ENCODE measurements at places on chromosomes 12 and 14.

GRCh38 chr12:43100231-43100630 lies 451.8 kb downstream of the ADAMTS20 start:
- DNase-seq, result no peak

- DNase-seq, result no peak
These were observed 28.2 kb upstream of the AMIGO2 start for GRCh38 chr12:47107926-47108325.

DNA sequence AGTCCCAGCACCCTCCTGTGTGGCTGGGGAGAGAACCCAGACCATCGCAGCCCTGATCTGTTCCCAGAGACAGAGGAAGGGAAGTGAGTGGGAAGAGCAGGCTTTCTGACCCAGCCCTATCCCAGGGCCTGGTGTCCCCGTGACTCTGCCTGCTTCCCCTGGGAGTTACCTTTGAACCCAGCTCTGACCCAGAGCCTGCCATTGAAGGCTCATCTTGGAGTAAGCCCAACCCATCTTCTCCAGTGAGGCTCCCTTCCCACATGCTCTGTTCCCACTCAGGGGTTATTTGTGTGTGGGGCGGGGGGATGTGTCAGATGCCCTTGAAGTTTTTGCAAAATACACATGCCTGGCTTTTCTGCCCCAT lies 6.0 kb downstream of the TMEM63C start:
- no peak for DNase-seq

DNA sequence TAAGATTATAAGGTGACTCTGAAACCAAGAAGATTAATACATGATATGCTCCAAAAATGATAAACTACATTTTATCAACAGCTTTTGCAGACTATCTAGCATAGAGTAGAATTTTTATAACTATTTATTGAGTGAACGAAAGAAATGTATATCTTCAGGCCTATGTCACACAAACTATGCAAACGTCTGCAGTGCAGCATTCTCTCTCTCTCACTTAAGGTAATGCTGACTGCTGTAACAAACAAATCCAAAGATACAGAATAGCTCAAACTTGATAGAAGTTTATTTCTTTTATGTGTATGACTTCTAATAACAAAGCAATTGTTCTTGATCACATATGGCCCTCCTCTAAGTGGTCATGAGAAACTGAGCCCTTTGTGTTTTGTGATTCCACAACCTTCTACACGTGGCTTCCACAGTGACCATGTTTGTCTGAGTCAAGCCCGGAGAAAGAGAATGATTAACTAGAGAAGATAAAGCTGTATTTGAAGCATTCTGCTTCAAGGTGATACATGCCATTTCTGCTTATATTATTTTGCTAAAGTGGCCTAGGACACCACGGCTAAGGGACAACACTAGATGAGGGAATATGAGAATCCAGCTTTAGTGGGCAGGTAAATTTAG lies 1352.7 kb upstream of the TMEM132C start:
- DNase-seq, result no peak

- DNase-seq, result no peak
These were observed 348.5 kb upstream of the MDGA2 start for GRCh38 chr14:48023881-48024280.

GRCh38 chr12:47356129-47356700 lies 276.5 kb upstream of the AMIGO2 start:
- no peak for DNase-seq

GRCh38 chr12:116687888-116688287 lies 50.0 kb downstream of the SPRING1 start:
- DNase-seq, result no peak

- no peak for DNase-seq
These were observed 31.1 kb downstream of the METAP2 start for GRCh38 chr12:95505039-95505438.

DNA sequence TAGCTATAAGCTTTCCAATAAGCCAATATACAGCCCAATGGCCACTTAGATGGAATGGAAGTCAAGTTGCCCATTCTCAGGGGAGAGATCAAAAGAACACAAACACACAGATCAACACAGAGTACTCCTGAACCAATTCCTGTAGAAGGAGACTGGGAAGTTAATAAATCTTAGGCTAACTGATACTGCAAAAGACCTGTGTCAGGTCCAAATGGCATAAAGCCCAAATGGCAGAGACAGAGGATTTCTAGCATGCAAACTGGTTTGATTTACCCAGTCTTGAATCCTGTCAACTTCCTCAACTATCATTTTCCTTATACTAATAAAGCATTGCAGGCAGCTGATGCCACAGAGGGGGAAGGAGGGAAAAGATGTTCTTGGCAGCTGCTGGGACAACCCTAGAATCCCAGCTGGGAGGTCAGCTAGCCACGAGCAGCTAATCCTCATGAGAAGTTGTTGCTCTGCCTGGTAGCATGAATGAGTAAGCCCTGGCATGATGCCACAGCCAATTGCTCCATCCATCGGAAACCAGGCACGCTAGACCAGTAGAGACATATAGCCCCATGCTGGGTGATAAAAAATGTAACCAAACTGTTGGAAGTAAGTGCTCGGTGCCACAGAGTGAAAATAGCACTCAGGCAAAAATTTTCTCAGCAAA lies 26.2 kb downstream of the ANG start:
- DNase-seq, result no peak

DNA sequence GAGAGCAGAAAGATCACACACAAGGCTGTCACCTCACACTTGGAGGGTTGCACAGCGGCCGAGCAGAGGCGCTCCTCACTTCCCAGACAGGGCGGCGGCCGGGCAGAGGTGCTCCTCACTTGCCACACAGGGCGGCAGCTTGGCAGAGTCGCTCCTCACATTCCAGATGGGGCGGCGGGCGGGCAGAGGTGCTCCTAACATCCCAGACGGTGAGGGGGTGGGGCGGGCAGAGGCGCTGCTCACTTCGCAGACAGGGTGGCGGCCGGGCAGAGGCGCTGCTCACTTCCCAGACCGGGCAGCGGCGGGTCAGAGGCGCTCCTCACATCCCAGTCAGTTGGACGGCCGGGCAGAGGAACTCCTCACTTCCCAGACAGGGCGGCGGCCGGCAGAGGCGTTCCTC lies 9.1 kb downstream of the TMBIM4 start:
- no peak for DNase-seq

- DNase-seq, result no peak
These were observed 2.0 kb downstream of the AQP6 start for GRCh38 chr12:49974677-49975317.

- DNase-seq, result no peak
These were observed 3.0 kb upstream of the PIGH start for GRCh38 chr14:67602995-67603545.

- no peak for DNase-seq
These were observed 234.3 kb upstream of the PLEKHG7 start for GRCh38 chr12:92468358-92469020.

- no peak for DNase-seq
These were observed 742.7 kb downstream of the VRK1 start for GRCh38 chr14:97539884-97540283.

DNA sequence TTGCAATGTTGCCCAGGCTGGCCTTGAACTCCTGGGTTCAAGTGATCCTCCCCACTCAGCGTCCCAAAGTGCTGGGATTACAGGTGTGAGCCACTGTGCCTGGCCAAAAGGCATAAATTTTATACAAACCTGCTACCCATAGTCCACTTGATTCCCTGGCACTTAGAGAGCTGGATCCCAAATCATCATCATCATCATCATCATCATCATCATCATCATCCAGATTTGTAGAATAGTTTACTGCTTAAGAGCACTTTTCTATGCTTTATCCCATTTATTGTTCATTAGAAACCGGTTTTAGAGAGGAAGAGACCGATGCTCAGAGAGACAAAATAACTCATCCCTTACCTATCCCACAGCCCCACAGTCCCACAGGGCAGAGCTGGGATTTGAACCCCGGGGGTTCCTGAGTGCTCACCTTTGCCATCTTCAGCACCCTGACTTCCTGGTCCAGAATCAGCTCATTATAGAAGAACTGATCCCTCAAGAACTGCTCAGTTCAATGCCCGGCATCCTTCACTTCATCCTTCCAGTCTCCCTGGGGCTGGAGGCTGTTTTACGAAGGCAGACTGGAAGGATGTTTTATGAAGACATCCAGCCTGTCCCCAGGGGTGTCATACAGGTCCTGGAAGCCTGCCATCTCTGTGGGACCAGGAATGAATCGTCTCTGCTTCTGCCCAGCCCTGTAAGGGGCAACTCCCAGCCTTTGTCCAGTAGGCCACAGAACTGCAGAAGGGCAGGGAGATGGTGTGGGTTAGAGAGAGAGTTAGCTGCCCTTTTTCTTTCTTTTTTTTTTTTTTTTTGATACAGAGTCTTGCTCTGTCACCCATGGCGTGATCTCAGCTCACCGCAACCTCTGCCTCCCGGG lies 20.2 kb upstream of the OASL start:
- DNase-seq, result no peak

DNA sequence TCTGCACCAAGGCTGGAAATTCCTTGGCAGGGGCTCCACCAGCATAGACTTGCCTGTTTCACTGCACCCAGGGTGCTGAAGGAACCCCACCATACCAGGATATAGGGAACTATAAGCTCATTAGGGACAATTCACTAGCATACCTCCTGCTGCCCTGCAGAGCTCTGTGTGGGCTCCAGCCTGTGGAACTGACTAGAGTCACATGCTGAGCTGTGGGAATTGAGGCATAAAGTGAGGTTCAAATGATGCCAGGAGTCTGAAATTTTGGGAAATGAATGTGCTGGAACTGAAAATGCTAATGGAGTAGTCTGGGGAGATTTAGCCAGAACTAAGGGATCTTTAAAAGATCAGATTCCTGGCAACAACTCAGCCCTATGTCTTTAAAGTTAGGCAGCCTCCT lies 7.3 kb upstream of the EMP1 start:
- DNase-seq, result no peak

GRCh38 chr12:111313833-111314259 lies 55.0 kb downstream of the PHETA1 start:
- DNase-seq, result peak; percentile 21

DNA sequence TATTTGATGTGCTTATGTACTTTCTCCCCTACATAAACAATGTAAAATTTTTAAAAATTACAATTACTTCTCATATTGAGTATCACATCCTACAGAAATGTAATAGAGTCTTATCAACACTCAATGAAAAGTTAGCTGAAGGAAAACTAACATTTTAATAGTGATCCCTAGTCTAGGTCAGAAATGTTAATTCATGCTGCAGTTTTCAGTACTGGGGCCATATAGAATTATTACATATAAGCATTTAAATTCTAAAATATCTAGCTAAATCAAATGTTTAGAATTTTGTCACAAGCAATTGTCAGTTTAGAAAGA lies 37.8 kb downstream of the SLC6A15 start:
- DNase-seq, result no peak

GRCh38 chr12:72111706-72112105 lies 160.5 kb upstream of the TRHDE start:
- DNase-seq, result no peak

DNA sequence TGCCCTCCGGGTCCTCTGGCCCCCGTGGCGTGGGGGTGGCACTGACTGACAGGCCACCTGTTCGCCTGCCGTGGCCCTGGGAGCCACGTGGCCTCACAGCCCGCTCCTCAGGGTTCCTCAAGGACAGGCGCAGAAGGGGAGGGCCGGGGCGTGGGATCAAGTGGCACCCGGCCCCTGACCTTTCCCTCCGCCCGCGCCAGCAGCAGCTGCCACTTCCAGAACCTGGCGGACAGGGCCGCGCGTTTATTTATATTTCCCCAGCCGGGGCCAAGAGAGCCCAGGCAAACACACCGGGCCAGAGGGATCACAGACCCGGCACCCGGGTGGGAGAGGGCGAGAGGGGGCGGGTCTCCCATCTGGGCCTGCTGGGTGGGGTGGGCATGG lies 92.6 kb downstream of the RFLNA start:
- no peak for DNase-seq

- DNase-seq, result no peak
These were observed 25.7 kb downstream of the FGF23 start for GRCh38 chr12:4353785-4354208.

- no peak for DNase-seq
These were observed 498 bp downstream of the RACGAP1 start for GRCh38 chr12:50024805-50025186.

- peak; percentile 69 for DNase-seq
These were observed 234.7 kb upstream of the E2F7 start for GRCh38 chr12:77299910-77300669.

DNA sequence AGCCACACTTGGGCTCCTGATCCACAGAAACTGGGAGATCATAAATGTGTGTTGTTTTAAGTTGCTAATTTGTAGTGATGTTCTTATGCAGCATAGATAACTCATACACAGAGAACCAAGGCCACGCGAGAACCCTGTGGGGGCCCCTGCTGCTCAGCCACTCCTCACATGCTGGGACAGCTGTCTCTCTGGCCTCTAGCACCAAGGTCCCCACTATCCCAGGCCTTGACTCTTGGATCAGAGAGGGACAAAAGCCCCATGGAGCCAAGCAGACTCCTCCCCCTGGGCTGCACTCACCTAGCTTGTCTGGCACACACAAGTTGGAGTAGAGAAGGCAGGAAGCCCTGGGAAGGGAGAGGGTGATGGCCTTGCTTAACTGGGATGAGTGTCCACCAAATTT lies 11.3 kb downstream of the PLD4 start:
- DNase-seq, result no peak

GRCh38 chr14:69115407-69116185 lies 37.3 kb downstream of the DCAF5 start:
- DNase-seq, result no peak

DNA sequence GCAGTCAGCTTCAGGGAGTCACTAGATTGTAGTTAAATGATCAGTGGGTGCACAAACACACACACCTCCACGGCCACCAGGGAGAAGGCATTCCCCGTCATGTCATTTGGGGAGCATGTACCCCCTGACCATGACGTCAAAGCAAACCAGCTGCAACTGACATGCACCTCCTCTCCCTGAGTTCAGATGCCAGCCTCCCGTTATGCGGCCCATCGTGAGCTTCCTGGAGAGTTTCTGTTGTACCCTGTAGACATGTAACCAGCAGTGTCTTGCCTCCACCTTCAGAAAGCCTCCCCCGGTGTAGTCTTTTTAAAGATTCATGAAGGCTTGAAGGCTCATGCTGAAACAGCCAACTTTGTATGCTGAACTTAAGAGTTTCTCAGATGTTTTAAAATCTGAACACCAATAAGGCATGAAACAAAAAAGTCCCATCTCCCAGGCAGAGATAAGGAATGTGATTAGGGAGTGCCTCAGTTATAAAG lies 54.8 kb downstream of the FNTB start:
- DNase-seq, result no peak

DNA sequence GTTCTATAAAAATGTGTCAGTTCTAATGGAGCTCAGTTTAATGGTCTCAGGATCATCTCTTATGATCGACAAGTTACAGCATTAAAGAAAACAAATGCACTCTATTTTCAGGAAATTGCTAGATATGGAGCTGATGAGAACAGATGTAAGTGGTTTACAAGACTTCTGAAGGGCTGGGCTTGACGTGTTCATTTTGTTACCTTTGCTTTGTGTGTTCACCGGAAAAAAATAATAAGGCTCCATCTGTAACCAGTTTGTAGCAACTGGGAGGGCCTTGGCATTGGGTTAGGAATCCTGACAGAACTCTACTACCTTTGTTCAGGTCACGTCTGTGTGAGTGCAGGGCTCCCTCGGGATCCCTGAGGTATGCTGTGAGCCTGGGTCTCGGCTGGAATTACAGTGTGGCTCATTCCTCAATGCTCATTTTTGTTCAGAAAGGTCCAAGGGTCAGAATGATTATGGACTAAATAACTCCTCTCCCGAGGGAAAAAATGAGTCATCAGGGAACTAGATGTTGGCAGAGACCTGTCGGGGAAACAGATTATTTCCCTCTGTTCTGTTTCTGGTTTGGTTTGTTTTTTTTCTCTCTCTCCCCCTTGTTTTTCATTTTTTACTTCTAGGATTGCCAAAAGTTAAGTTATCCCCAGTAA lies 158.0 kb downstream of the SLC5A8 start:
- peak; percentile 62 for DNase-seq

GRCh38 chr12:49093792-49094159 lies 825 bp downstream of the DHH start:
- DNase-seq, result no peak

GRCh38 chr12:105445649-105446048 lies 115.2 kb downstream of the C12orf75 start:
- no peak for DNase-seq
